ENCODE measurements at places on chromosomes 16 and 17. TPM values are rescaled to one million over a fixed set of nuclear protein-coding genes. Genes with fewer than 3 reads are reported as not detected.

The PPP1R27 gene
- not detected for total RNA-seq

The ATF7IP2 gene
- 13.1 TPM for total RNA-seq

GRCh38 chr17:58248955-58249269 lies 10.5 kb downstream of the LPO start:
- DNase-seq, result no peak

DNA sequence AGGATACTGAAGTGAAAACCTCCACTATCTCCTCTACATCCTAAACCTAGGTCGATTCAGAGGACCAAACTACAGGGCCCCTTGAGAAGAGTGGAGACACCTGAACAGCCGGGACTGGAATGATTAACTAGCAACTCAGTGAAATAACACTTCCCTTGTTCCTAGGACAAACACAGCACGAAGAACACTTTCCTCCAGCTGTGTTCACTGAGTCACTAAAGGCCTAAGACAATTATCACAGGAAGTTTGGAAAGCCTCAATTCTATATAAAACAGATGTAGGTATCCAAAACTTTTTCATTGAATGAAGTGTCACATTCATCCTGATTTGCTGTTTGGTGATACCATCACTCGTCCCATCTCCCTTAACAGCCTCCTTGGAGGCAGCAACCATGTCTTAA lies 15.5 kb upstream of the CUEDC1 start:
- peak; percentile 43 for DNase-seq

DNA sequence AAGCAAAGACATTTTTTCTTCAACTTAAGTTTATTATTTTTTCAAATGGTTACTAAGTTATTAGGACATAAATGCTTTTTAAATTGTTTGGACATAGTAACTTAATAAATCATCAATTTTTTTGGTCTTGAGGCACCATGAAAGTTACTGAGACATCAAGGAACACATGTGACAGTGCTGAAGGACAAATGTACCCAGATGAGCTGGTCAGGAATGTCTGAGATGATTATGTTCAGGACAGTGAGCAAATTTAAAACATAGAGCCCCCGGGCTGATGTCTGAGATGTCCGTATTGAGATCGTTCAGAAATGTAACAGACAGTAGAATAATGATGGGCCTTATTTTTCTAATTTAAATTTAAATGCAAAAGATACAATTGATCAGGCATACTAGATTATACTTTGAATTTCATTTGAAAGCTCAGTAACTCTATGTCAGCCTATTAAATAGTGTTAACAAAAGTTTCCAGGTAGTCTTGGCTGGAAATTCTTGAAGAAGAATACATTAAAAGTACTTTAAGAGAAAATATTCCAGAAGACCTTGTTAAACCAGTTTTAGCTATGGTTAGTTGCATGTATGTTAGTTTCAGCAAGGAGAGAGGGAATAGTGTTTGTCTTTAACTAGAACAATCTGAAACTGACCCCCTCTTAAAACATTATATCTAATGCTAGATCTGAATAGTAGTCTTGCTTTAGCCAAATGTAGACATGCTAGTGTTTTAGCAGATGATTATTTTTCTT lies 36.4 kb downstream of the SEC14L1 start:
- no peak for DNase-seq

DNA sequence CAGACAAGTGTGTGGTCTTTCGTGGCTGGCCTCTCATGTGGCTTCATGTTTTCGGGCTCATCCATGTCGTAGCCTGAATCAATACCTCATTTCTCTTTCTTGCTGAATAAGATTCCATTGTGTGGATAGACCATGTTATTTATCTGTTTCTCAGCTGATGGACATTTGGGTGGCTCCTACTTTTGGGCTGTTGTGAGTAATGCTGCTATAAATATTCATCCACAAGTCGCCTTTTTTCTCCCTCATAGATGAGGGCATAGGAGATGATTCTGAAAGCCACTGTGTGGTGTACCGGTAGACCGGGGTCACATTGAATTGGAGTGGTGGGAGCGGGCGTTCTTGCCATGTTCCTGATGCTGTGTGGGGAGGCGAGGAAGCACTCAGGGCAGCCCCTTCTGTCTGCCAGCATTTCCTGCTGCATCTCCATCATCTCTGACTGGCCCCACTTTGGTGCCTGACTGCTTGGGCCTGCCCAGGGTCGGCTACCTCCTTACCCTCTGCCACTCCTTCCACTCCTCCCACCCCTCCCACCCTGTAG lies 40.1 kb downstream of the PRMT7 start:
- DNase-seq, result no peak

Measured in SJSA1 (cell line).